ENCODE measurements at places on chromosomes 3 and 15. TPM values are rescaled to one million over a fixed set of nuclear protein-coding genes. Genes with fewer than 3 reads are reported as not detected.

LYSMD2 gene
- total RNA-seq = 19.2 TPM

GOLGA6L7 gene
- total RNA-seq = not detected

TUBGCP5 gene
- 26.3 TPM for total RNA-seq

ACTRT3 gene
- 2.9 TPM for total RNA-seq

CD96 gene
- total RNA-seq = not detected

FURIN gene
- 67.8 TPM for total RNA-seq

FETUB gene
- total RNA-seq = 0.14 TPM

NR1I2 gene
- total RNA-seq = not detected

PCLAF gene
- 145 TPM for total RNA-seq

FEZF2 gene
- not detected for total RNA-seq

CFAP44 gene
- 1.7 TPM for total RNA-seq

CELF6 gene
- total RNA-seq = 0.07 TPM

CLDN18 gene
- not detected for total RNA-seq

ADAMTS9 gene
- 0.78 TPM for total RNA-seq

HRG gene
- not detected for total RNA-seq

SQOR gene
- 83.2 TPM for total RNA-seq

HYKK gene
- 5.5 TPM for total RNA-seq

COL6A5 gene
- total RNA-seq = not detected

CHRFAM7A gene
- total RNA-seq = 6.6 TPM

NEK4 gene
- 14.3 TPM for total RNA-seq

IDH2 gene
- total RNA-seq = 52.5 TPM

PPP1R14D gene
- not detected for total RNA-seq

THSD4 gene
- 33.5 TPM for total RNA-seq

SEMA3G gene
- 0.12 TPM for total RNA-seq

ACOX2 gene
- 8.8 TPM for total RNA-seq

ANKRD34C gene
- total RNA-seq = not detected

SHC4 gene
- total RNA-seq = 0.62 TPM

RNU6-1 gene
- not detected for total RNA-seq

CSTA gene
- 0.75 TPM for total RNA-seq

VGLL3 gene
- 4.4 TPM for total RNA-seq

CEMIP gene
- total RNA-seq = 0.84 TPM

GRAMD2A gene
- total RNA-seq = not detected

GMPS gene
- total RNA-seq = 90.2 TPM

CCDC71 gene
- 13.2 TPM for total RNA-seq

FANCD2 gene
- 20.6 TPM for total RNA-seq

DUOXA2 gene
- total RNA-seq = not detected

LRRC2 gene
- total RNA-seq = not detected

INSYN1 gene
- 2.2 TPM for total RNA-seq

TM4SF4 gene
- total RNA-seq = 40.4 TPM

LMAN1L gene
- total RNA-seq = not detected

PIERCE2 gene
- 5.6 TPM for total RNA-seq

Data from A549 treated with ZK216348 at 1 μM for 4 hours (cell line).